ENCODE measurements at places on chromosomes 13 and 19.
A peak's percentile ranks its signal among the peaks of the same experiment; 100 is the strongest.

- DNase-seq: no peak
Observed at GRCh38 chr19:30678168-30678567, 306.0 kb downstream of the ZNF536 start.

DNA sequence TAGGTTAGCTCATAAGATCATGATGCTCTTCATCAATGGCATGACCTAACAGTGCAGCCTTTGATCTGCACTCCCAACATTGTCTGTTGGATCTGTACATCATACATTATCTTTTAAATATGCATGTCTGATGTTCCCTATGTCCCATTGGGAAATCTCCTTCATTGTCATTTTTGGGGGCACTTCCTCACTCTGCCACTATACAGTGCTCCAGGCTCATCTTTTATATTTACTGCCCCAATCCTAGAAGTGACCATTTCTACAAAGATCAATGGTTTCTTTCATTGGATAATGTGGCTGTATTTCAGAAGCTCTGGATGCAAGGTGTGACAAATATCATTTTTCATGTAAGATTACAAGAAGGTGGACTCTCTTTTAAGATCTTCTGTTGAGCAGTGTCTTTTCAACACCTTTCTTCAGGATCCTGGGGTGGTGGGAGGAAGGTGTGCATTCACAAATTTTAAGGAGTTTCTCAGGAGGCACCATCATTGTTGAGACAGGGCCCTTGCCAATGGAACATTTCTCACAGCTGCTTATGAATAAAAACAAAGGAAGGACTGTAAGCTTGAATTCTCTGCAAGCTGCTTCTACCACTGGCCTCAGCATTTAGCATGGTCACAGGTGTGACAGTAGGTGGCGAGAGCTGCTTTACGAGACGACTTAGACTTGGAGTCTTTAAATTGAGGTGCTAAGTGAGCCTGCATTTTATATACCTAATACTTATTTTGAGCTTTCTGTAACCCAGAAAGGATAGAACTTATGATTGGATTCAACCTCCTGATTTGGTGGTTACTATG, 403.0 kb downstream of the LMO7 start:
- DNase-seq: no peak

DNA sequence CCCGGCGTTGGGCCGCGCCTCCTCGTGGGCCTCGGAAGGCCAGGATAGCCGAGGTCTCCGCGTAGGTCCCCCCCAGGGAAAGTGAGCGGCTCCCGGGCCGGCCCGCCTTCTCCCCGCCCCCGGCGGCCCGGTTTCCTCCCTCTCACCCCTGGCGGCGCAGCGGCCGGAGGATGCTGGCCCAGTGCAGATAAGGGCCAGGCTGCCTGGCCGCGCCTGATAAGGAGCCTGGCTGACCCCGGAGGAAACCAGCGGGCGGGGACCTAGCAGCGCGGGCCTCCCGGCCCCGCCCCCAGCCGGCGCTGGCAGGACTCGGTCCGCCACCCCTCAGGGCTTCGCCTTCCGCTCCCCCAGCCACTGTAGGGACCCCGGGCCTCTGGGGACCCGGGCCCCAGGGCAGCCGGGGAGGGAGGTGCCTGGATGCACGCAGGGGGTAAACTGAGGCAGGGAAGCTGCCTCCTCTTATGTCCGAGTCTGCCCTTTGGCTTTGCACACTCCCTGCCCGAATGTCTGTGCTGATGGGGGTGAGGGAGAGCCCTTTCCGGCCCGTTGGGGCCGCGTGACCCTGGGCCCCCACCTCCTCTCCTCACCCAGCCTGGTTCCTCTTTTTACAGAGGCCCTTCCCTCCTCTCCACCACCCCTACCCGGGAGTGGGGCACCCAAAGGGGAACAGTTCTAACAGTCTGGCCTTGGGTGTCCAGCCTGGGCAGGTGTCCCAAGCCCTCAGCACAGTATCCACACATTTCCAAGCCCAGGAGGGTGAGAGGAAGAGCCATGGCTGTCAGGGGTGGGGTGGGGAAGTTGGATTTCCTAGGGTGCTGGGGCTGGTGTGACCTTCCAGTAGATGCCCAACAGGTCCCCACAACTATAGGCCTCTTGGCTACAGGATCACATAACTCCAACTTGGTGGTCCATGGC, at the start of gene LYL1:
TSS of gene LYL1 (minus strand) at position 193 of the 915 bp plus-strand sequence. CDS start 1,687 bp downstream, outside the sequence.
- DNase-seq: no peak

- no peak for DNase-seq
Observed at GRCh38 chr13:46992383-46992952, 95.6 kb upstream of the HTR2A start.

- DNase-seq: peak; percentile 18
Observed at GRCh38 chr13:102724923-102725322, 30.1 kb upstream of the METTL21C start.

DNA sequence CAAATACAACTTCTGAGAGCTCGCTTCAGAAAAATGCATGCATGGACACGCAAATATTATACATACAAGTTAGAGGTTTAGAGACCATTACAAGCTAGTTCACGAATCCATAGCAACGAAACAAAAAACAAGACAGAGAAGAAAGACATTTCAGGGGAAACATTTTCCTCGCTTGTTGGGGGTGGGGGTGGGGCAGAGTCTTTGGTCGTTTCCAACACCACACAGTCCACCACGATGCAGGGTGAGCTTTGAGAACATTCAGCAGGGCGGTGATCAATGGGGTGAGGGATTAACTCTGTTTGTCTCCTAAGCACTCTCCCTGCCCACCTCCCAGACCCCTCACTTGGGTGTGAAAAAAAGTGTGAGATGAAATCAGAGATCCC, 651 bp downstream of the OXGR1 start:
- DNase-seq: no peak

DNA sequence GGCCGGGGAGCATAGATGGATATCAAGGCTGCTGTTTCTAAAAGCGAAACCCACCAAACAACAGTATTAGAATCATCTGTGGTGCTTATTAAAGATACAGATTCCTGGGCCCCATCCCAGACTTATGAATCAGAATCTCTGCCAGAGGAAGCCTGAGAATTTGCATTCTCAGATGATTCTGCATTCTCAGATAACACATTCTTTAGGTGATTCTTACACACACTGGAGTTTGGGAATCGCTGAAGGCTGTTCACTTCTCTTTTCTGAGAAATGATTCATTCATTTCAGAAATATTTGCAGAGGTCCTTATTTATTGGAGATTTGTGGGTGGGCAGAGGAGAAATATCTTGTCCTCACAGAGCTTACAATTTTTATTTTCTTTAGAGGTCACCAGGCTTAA, 24.4 kb downstream of the ALOX5AP start:
- DNase-seq: no peak

- no peak for DNase-seq
Observed at GRCh38 chr13:106173346-106173745, 362.1 kb downstream of the EFNB2 start.
